ENCODE measurements at places on chromosomes 5 and 9.

DNA sequence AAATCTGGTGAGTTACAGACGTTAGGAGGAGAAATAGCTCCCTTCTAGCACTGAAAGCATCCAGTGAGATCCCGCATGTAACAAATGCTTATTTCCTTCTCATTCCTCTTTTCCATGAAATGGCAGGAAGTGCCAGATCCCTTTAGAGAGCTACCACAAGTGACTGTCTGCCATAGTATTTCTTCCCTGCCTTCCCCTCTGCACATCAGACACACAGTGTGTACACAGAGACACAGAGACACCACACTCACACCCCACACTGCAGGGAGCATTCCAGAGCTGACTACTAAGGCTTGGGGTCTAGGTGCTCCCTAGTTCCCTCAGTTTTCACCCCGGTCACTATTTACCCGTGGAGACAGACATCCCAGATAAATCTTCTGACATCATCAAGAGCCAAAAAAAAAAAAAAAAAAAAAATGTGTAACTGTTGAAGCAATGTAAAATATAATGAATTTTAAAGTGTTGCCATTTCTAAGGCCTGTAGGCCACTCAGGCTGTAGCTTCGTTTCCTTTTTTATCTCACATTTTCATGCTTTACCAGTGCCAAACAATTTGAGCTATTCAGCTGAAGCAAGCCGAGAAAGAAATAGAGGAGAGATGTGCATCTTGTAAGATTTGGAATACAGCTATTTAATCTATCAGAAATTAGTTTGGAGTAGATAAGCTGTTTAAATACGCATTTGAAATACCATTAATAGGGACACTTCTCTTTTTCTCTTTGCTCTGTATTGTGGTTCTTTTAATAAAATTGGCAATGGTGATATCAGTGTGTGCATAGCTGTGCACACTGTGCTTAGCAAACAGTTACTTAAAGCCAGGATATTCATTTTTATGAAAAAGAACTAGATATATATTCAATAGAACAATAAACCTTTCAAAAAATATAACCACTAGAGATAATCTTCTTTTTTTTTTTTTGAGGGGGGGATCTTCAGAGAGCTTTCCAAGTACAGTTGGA lies 405.5 kb downstream of the PDE4D start:
- DNase-seq = no peak

GRCh38 chr5:168059131-168059530 lies 232.3 kb upstream of the WWC1 start:
- DNase-seq = no peak

GRCh38 chr5:4058899-4059298 lies 463.3 kb downstream of the IRX1 start:
- no peak for DNase-seq

GRCh38 chr9:121921444-121921843 lies 171.7 kb downstream of the TTLL11 start:
- no peak for DNase-seq

DNA sequence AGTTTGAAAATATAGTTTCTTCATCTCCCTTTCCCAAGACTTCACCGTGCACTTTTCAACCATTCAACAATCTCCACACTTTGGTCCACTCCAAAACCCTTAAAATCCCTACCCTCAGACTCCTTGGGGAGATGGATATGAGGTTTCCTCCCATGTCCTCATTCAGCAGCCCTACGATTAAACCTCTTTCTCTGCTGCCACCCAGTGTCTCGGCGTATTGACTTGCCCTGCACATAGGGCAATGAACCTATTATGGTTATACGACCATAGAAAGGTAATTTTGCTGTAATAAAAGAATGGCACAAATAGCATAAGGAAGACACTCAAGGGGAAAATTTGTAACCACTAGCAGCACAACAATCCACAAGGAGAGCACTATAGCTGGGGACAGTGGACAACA lies 803.5 kb downstream of the TLE1 start:
- no peak for DNase-seq

GRCh38 chr9:72207278-72207677 lies 58.0 kb downstream of the GDA start:
- DNase-seq = no peak

- DNase-seq = no peak
Measured at GRCh38 chr5:131644822-131645221, 9.8 kb upstream of the RAPGEF6 start.

GRCh38 chr5:104540448-104540847 lies 977.9 kb upstream of the NUDT12 start:
- DNase-seq = no peak

DNA sequence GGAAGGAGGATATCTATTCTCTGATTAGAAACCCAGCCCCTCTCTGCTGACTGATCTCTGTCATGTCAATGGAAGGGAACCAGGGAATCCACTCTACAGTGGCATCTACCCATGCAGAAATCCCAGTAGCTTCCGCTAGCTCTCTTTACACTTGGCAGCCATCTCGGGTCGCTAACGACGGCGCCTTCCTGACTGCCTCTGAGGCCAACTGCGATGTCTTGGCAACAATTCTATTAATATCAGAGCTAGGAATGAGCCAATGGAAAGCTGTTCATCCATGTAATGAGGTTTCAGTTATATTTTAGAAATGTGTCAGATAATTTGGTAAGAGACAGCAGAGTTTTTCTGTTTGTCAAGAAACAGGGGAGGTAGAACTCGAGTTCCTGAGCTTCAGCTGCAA lies 67.6 kb upstream of the ATP10B start:
- no peak for DNase-seq

GRCh38 chr9:120191141-120191540 lies 388.8 kb downstream of the CDK5RAP2 start:
- DNase-seq = no peak

GRCh38 chr5:156534906-156535485 lies 208.0 kb downstream of the SGCD start:
- no peak for DNase-seq

GRCh38 chr5:31983851-31984250 lies 190.3 kb downstream of the GOLPH3 start:
- DNase-seq = no peak

DNA sequence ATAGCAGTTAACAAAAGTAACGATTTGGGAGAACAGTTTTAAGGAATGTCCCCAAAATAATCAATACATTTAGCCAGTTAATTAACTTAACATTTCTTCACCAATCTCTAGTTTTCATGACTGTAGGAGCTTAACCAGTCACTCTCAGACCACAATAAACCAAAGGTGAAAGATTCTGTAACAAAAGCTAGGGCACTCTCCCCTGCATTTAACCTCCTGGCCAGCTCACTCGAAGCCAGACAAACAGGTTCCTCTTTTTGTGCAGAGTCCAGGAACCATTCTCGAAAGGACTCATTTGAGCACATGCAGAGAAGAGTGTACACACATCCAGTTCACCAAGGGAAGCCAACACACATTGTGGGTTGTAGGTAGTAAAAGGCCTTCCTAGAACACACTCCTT lies 6.5 kb downstream of the IL7R start:
- no peak for DNase-seq
